Right cardiac atrium (tissue), 5 donors: ENCODE measurements at places on chromosomes 6 and 20. TPM values are rescaled to one million over a fixed set of nuclear protein-coding genes. Genes with fewer than 3 reads are reported as not detected.
A peak's percentile ranks its signal among the peaks of the same experiment; 100 is the strongest.

DNA sequence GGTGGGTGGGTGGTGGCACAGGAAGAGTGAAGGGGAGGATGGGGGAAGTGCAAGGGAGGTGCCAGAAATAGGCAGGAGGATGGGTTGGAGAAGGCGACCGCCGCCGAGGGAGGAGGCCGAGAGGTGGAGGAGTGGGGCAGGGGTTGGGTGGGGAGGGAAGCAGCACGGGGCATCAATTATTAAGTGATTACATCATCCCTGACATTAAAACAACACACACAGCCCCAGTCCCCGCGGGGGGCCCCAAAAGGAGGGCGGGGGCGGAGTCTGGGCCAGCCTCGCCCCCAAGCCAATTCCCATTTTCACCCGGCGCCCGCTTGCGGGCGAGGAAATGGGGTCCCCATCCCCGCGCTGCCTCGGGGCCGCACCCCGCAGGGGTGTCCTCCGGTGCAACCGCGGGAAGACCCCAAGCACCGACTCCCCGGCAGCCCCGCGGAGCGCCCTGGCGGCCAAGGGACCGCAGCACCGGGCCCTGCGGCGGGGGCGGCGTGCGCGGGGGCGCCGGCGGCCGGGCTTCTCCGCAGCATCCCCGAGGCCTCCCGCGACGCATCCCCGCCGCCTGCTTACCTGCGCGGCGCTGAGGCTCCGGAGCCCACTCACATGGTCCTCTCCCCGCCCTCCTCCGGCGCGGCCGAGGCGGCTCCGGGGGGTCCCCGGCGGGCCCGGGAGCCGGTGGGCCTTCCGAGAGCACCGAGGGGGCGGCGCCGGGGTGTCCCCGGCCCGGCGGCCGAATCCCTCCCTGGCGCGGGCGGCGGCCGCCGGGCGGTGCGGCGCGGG is 663 bp downstream of the FYN start:
- peak; percentile 81 for DNase-seq

- DNase-seq, result no peak
These were observed 19.4 kb upstream of the RPL7L1 start for GRCh38 chr6:42860036-42860435.

GRCh38 chr6:2730353-2731107 is 20.2 kb downstream of the MYLK4 start:
- no peak for DNase-seq

DNA sequence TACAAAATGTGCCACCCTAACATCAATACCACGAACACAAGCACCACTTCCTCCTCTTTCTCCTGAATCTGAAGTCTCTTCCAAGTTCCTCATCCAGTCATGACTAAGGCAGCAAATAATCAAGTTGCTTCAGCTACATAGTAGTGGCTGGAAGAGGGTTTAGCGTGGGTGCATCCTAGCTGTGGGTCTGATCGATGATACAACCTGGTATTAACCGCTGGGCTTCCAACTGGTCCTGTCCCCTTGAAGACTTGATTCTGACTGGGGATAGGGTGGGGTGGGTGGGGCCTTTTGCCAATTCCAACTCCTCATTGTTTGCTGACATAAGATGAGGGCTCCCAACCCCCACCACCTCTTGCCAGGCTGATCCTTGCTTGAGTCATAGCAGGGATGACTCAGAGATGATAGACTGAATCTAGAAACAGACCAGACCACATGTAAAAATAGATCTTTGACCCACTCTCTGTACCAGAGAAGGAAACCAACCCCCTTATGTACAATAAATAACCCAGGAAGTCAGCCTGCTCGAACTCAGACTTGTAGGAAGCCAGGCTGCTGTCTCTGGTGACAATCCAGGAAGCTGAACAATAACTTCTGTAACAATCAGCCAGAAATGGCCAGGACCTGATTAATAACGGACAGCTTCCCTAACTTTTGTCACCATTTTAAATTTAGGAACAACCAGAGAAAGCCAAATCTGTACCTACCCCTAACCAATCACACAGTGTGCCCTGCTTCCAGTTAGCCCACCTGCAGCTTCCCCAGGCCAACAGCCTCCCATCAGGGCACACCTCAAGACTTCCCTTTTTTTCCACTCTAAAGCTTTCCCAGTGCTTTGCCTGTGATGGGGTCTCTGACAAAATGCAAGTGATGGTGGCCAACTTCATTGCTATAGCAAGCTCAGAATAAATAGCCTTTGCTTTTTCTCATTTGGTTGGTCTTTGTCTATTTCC is 68.9 kb upstream of the FAM184A start:
- no peak for DNase-seq

DNA sequence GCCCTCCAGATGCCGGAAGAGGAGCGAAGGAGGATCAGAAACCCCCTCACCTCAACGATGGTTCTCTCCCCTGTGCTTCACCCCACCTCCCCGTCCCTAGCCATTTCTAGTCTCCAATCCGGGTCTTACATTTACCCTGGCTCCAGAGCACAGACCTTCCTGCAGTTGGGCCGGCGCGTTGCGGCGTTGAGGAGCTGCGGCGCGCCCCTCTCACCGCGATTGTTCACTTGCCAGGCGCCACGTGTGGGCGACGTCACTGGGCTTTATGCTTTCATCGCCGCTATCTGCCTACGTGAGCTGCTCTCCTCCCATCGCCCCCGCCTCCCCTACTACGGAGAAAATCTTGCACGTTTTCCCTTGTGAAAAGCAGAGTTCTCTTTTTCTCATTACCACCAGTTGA is at the start of gene CRISP2:
TSS of gene CRISP2 (minus strand) at position 198 of the 400 bp plus-strand sequence. CDS start 4,347 bp downstream, outside the sequence.
- DNase-seq, result no peak

DNA sequence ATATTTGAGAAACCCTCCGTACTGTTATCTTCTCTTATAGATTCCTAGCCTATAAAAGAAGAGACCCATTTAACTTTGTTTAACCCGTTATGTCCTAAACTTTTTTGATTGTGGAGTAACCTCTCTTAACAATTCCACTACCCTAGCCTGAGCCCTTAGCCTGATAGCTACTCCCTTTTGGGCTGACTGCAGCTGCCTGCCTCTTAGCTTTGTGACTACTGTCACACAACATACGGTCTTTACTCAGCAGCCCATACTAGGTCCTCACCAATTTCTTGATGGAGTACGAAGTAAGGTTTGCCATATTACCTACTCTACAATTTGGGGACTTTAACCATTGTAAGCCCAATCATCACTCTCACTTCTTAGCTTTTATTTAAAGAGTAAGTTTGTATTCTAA is 72.7 kb downstream of the QRSL1 start:
- DNase-seq, result no peak

DNA sequence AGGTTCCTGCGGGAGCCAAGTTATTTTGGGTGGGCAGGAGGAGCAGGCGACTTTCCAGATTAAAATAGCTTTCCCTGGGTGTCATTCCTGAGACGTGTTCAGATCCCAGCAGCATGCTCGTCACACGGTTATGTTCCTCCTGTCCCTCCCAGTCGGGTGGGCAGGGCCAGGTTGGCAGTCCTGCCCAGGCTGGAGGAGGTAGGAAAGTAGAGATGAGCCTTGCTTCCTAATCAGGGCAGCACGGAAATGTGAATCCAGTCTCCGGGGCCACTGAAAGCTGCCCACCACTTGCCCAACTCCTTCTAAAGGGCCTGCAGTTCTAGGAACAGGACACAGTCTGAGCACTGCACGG is 137.0 kb downstream of the MRPL14 start:
- peak; percentile 76 for DNase-seq

TBC1D32 gene
- total RNA-seq, result 2.5 TPM

C6orf52 gene
- total RNA-seq, result 0.71 TPM

DNA sequence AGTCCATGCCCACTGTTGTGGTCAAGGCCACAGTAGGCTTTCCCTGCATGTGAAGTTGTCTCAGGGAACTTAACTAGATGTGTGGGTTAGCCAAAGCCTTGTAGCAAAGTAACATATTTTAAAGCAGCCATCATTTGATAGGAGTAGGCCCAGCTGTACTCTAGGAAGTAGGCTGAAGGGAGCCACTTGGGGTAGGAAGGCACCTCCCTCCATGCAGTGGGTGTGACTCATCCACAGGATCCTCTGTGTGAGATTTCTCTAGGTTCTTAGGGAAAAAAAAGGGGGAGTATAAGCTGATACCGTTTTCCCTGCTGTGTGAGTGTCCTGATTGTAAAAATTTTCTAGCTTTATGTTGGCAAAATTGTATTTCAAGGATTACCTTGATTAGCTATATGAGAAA is 44.7 kb downstream of the VAPB start:
- no peak for DNase-seq

DNA sequence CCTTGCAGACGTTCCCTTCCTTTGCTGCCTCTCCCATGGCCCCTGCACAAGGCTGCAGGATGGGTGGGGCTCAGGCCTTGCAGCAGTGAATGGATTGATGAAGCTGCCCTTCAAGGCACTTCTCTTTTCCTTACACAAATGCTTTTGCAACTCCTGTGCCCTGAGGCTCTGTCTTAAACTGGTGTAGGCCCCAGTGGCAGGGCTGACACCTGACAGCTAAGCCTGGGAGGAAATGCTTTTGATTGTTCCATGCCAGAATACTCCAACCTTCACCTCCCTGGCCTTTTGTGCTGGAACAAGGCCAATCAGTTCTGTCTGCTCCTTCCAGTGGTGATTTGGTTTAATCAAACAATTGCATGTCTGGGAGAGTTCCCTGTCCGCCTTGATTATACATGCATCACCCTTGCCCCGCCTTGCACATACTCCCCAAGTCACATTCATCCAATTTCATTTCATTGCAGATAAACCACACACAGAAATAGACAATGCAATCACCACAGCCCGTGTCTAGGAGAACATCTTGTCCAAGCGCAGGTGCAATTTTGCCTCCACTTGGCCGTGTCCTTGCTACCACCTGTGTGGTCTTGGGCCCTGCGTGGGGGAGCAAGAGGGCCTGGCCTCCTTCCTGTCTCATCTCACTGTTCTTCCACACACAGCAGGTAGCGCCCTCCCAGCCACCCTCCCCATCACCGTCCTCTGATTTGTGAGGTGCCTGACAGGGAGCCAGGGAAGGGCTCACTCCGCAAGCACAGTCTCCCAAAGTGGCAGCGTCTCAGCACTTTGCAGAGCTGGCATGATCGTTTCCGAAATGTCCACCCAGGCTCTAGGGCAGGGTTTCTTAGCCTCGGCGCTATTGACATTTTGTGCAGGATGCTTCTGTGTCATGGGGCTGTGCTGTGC is 120.4 kb downstream of the CDH26 start:
- DNase-seq, result peak; percentile 66

DNA sequence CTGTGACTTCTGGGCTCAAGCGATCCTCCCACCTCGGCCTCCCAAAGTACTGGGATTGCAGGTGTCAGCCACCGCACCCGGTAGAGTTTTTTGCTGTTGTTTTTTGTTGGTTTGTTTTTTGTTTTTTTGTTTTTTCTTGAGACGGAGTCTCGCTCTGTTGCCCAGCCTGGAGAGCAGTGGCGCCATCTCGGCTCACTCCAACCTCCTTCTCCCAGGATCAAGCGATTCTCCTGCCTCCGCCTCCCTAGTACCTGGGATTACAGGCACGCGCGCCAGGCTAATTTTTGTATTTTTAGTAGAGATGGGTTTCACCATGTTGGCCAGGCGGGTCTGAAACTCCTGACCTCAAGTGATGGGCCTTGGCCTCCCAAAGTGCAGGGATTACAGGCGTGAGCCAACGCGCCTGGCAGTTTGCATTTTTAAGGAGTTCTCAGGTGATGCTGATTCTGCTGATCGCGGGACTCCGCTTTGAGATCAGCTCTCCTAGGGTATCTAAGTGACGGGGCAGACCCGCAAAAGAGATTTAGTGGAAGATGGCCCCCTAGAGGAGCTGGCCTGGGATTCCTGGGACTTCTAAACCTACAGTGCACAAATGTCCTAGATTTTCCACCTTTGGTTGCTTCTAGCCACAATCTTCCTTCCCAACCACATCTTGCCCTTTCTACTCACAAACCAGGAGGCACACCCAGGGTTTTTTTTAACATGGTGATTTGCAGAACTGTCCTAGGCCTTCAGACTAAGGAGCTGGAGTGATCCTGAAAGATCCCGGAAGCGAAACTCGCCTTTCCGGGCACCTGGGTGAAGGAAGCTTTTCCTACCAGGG is 45.2 kb downstream of the DPPA5 start:
- DNase-seq, result no peak

DNA sequence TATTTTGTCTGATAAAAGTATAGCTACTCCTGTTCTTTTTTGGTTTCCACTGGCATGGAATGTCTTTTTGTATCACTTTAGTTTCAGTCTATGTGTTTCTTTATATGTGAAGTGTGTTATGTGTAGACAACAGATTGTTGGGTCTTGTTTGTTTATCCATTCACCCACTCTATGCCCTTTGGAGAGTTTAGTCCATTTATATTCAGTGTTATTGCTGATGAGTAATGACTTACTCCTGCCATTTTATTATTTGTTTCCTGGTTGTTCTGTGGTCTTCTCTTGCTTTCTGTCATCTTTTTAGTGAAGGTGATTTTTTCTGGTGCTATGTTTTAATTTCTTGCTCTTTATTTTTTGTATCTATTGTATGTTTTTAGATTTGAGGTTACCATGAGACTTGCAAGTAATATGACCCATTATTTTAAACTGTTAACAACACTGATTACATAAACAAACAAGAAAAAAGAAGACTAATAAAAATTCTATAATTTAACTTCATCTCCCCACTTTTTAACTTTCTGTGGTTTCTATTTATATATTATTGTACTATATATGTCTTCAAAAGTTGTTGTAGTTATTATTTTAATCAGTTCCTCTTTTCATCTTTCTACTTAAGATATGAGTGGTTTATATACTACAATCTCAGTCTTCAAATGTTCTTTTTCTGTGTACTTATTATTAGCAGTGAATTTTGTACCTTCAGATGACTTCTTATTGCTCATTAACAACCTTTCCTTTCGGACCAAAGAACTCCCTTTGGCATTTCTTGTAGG is 323.4 kb downstream of the BTBD9 start:
- no peak for DNase-seq

GRCh38 chr6:97963193-97963592 is 680.2 kb upstream of the MMS22L start:
- DNase-seq, result no peak

GRCh38 chr20:57633945-57634491 is 13.8 kb upstream of the ZBP1 start:
- DNase-seq, result no peak

SLC17A2 gene
- not detected for total RNA-seq

- no peak for DNase-seq
These were observed 513.7 kb upstream of the SULF2 start for GRCh38 chr20:48298851-48299484.

- DNase-seq, result no peak
These were observed 96.3 kb downstream of the PRDM1 start for GRCh38 chr6:106182455-106182854.

GFRAL gene
- total RNA-seq, result not detected

GRCh38 chr20:62635232-62635631 is 7.1 kb upstream of the SLCO4A1 start:
- peak; percentile 36 for DNase-seq

RCAN2 gene
- 146 TPM for total RNA-seq
